ENCODE measurements at places on chromosomes 5 and 9.

DNA sequence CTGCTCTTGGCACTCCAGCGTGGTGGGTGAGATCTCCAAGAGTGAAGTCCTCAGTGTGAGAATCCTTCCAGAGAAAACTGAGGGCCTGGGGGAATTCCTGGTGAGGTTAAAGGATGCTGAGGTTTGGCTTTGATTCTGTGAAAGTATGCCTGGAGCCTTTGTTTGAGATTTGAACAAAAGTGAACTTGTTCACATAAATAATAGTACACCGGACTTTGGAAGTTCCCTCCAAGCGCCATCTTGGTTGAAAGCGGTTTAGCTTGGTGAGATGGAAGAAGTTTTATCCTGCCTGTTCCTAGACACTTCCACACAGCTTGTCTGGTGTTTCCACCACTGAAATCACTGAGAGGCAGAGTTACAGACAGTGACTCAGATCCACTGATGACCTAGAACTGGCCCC, 286.4 kb downstream of the NTRK2 start:
- H3K4me3 ChIP-seq = no peak overlapping the region
- no peaks in the 10 kb centered on the region for H3K36me3 ChIP-seq
- DNase-seq = no peak
- no peaks in the 10 kb centered on the region for H3K27me3 ChIP-seq
- no peaks in the 10 kb centered on the region for H3K4me1 ChIP-seq

- no peaks in the 10 kb centered on the region for H3K36me3 ChIP-seq
- no peak overlapping the region for H3K4me3 ChIP-seq
- H3K4me1 ChIP-seq = no peaks in the 10 kb centered on the region
- H3K27me3 ChIP-seq = no peaks in the 10 kb centered on the region
Measured at GRCh38 chr9:35526087-35526801, 36.3 kb downstream of the RUSC2 start.

- no peak overlapping the region for H3K4me3 ChIP-seq
- H3K36me3 ChIP-seq = no peaks in the 10 kb centered on the region
- no peak for DNase-seq
- no peaks in the 10 kb centered on the region for H3K27me3 ChIP-seq
- H3K27ac ChIP-seq = no peak overlapping the region
Measured at GRCh38 chr9:115240676-115241075, 122.7 kb upstream of the TNC start.

DNA sequence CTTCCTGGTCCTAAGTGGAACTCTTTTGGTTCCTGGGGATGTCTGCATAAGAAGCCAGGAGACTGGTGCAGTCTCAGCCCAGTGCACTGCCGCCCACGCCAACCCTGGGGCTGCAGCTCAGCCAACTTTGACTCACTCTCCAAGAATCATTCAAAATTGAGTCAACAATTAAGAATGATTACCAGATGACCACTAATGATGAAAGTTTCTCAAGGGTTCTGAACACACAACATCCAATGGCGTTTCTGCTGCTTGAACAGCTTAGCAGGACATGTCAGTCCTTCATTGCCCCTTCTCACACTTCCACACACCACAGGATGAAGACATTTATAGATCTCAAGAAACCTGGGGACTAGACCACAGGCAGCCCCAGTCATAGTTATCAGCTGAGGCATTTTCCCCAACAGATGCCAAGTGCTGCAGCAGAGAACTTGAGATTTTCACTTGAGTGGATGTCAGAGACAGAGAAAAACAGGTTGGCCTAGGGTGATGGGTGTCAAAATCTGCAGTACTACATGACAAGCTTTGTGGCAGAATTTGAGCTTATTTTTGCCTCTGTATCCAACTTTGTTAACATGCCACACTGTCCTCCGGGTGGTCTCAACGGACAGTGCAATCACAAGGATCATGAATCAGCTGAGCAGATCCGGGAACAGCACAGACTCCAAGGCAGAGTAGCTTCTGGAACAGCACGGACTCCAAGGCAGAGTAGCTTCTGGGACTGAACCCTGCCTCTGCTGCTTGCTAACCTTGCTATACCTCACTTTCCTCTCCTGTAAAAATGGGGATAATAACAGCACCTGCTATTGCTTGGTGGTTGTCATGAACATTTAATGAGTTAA, 356.1 kb downstream of the SPOCK1 start:
- H3K36me3 ChIP-seq = no peaks in the 10 kb centered on the region
- H3K27me3 ChIP-seq = no peaks in the 10 kb centered on the region
- H3K4me1 ChIP-seq = 0 out of 2 replicates have a peak, but pooled peaks cover 1% of the 10 kb centered on the region
- no peak for DNase-seq
- no peak overlapping the region for H3K4me3 ChIP-seq

DNA sequence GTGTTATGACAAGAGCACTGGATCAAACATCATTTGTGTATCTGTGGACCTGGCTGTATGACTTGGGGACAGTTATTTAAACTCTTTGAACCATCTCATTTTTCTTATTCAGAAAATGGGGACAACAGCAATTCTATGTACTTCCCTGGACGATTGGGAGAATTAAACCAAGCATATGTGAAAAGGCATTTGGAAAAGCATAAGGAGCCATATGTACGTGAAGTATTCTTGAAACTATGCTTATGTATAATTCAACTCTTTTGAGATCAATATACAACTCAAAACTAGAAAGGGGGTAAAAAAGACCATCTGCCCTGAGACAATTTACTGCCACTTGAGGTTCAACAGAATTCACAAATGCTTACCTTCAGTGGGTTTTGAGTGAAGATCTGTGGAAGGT, 75.5 kb downstream of the NLN start:
- H3K4me3 ChIP-seq = no peak overlapping the region
- peaks cover 7% of the 10 kb centered on the region for H3K36me3 ChIP-seq
- no peaks in the 10 kb centered on the region for H3K4me1 ChIP-seq
- no peaks in the 10 kb centered on the region for H3K27me3 ChIP-seq
- no peak for DNase-seq

DNA sequence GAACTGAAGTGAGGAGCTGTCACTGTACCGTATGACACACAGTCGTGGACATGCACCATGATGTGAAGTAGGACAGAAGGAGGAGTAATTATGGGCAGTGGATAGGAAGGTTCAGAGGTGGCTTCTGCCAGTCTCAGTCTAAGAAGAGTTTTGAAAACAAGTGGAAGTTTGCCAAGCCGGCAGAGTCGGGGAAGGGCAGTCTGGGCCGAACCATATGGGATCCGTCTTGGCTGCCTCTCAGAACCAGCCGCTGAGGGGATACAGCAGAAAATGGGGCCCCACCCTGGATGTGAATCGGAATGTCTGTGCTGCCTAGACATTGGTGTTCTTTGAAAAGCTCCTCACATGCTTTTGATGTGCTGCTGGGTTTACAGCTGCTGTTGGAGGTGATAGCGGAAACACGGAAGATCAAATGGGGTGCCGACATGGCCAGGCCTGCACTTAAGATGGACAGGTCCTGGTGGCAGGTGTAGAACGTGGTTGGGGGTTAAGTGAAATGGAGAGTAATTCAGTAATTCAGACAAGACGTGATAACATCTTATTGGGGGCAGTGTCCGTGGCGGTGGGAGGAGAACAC, 11.2 kb downstream of the SNX18 start:
- H3K4me3 ChIP-seq = no peak overlapping the region
- 0 out of 2 replicates have a peak, but pooled peaks cover 2% of the 10 kb centered on the region for H3K4me1 ChIP-seq
- no peaks in the 10 kb centered on the region for H3K36me3 ChIP-seq
- no peaks in the 10 kb centered on the region for H3K27me3 ChIP-seq

GRCh38 chr9:114430457-114430856, 42.7 kb upstream of the AKNA start:
- H3K4me3 ChIP-seq = no peak overlapping the region
- no peaks in the 10 kb centered on the region for H3K27me3 ChIP-seq
